ENCODE measurements at places on chromosomes 12 and 14. TPM values are rescaled to one million over a fixed set of nuclear protein-coding genes. Genes with fewer than 3 reads are reported as not detected.

- DNase-seq = no peak
Measured at GRCh38 chr12:28937196-28937595, 211.9 kb upstream of the FAR2 start.

The HOTAIR gene
- total RNA-seq = not detected

The C14orf180 gene
- not detected for total RNA-seq

- no peak for DNase-seq
Measured at GRCh38 chr14:58703161-58703506, 65.4 kb downstream of the DACT1 start.

GRCh38 chr14:98489115-98489514 is 782.9 kb downstream of the BCL11B start:
- no peak for DNase-seq

The GYS2 gene
- total RNA-seq = 0.17 TPM

The TMEM233 gene
- not detected for total RNA-seq

DNA sequence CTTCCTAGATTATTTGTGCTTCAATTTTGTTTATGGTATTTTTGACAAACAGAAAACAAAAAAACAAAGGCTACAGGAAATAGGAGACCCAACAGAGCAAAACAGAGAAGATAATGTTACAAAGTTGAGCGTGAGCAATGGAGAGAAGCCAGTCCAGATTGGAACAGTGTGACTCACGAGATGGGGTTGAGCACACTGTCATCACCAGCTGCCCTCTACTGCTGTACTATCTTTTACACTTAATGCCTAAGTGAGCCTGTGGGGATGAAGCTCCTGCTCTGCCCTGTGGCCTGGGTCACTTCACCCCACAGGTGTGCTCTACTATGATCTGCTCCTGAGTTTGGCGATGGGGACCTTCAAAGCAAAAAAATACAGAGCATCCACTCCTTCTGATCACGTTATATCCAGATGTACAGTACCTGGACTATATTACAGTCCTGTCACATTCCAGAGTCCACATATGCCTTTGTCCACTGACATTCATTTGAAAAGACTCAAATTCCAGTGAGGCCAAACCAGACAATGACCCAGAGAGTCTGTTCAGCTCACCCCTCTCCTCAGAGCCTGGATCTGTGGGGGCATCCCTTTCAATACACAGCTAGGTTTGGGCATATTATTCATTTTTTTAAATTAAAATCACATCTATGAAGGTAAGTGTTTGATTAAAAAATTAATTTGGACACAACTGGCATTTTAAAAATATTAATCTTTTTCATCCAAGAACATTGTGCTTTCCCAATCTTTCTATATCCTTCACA is 4.4 kb downstream of the IPO8 start:
- DNase-seq = no peak

- DNase-seq = no peak
Measured at GRCh38 chr12:105275997-105276733, 40.2 kb upstream of the APPL2 start.

Data from activated naive CD8-positive, alpha-beta T cell treated with anti-CD3 and anti-CD28 coated beads, Interleukin-2, amount 10 ng/mL, durations not matched to agents 7 days and 5 days (primary cell).